ENCODE measurements at places on chromosomes 7 and 10.
A peak's percentile ranks its signal among the peaks of the same experiment; 100 is the strongest.

GRCh38 chr10:114223066-114223465 is 16.0 kb upstream of the VWA2 start:
- no peak for DNase-seq

DNA sequence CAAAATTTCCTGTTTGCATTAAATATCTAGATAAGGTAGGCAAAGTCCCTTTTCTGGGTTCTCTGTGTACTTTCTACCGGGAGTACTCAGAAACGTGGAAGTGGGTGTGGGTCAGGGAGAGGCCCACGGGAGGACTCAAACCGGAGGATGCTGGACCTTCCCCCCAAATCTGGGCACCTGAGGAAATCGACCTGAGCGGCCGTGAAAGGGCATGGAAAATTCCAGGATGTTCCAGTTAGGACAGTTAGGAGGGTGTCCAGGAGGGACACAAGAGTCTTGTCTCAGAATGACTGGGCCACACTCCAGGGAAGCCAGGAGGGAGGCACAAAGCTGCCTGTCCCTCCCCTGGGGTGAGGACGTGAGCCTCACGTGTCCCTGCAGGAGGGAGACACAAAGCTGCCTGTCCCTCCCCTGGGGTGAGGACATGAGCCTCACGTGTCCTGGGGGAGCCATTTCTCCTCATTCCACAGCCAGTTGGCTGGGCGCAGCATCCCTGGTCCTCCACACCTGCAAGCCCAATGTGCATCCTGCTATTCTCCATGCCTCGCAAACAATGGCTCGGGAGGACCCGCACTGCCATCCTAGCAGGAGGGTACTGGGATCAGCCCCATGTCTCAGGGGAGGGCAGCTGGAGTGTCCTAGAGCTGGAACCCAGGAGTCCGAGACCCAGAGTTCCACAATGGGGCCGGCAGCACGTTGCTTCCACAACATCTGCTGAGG is 190.5 kb upstream of the PPP2R2D start:
- DNase-seq = peak; percentile 85

- DNase-seq = no peak
Observed at GRCh38 chr10:123284022-123284421, 129.8 kb downstream of the BUB3 start.

GRCh38 chr7:86407291-86407690 is 236.4 kb upstream of the GRM3 start:
- no peak for DNase-seq

DNA sequence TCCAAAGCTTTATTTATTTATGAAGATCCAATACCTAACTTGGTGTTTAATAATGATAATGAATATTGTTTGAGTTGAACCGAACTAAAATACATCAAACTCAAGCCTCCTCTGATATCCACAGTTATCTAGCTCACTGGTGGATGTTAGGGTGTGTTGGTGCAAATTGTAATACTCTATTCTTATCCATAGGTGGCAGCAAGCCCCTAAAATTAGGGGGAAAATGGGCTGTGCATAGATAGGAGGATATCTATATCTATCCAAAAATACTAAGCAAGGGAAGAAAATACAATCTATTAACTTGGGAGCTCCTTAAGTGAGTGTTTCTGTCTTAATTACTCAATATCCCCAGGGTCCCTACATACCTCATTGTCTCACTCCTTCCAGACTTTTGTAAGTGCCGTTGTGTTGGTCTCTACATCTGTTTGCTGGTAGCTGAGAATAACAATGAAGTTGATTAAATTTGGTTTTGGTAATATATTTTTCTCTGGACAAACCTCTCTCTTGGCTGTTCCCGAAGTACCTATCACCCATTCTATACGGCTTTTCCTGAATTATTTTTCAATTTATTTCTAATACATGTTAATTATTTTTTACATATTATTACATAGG is 55.0 kb upstream of the VWDE start:
- DNase-seq = no peak

- no peak for DNase-seq
Observed at GRCh38 chr10:51487576-51487975, 211.8 kb downstream of the CSTF2T start.

DNA sequence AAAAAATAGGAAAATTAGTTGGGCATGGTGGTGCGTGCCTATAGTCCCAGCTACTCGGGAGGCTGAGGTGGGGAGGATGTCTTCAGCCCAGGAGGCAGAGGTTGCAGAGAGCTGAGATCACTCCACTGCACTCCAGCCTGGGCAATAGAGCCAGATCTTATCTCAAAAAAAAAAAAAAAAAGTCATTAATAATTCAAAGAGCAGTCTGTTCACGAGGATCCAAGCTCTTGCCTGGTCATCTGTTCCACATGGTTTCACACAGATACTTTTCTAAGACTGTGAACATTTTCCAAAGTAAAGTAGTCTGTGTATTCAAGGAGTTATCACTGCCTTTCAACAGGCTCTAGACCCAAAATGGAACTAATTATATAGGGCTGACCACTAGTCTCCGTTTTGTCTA is 86.9 kb downstream of the ZNF277 start:
- no peak for DNase-seq

- DNase-seq = peak; percentile 95
Observed at GRCh38 chr10:79070606-79071395, 2.0 kb downstream of the ZMIZ1 start.

Measured in mesenteric fat pad (tissue), 1 donor.